ENCODE measurements at places on chromosomes 2 and 18. TPM values are rescaled to one million over a fixed set of nuclear protein-coding genes. Genes with fewer than 3 reads are reported as not detected.

PER2 gene
- total RNA-seq: 2.1 TPM

MAP3K2 gene
- 30.1 TPM for total RNA-seq

LYPD1 gene
- total RNA-seq: 0.17 TPM

GYPC gene
- 135 TPM for total RNA-seq

FRZB gene
- 2.0 TPM for total RNA-seq

DSG3 gene
- not detected for total RNA-seq

RTP5 gene
- total RNA-seq: not detected

ADAM23 gene
- total RNA-seq: 3.1 TPM

TMEM163 gene
- not detected for total RNA-seq

DSEL gene
- 157 TPM for total RNA-seq

IL1RL1 gene
- 0.50 TPM for total RNA-seq

KCNG2 gene
- 6.4 TPM for total RNA-seq

LCT gene
- total RNA-seq: under 0.01 TPM

CCDC74B gene
- total RNA-seq: 3.1 TPM

HNMT gene
- 139 TPM for total RNA-seq

ABCA12 gene
- total RNA-seq: under 0.01 TPM

FBXO48 gene
- 0.26 TPM for total RNA-seq

EN1 gene
- under 0.01 TPM for total RNA-seq

PDE1A gene
- total RNA-seq: 6.7 TPM

SIX3 gene
- not detected for total RNA-seq
